ENCODE measurements at places on chromosomes 7 and 10.

DNA sequence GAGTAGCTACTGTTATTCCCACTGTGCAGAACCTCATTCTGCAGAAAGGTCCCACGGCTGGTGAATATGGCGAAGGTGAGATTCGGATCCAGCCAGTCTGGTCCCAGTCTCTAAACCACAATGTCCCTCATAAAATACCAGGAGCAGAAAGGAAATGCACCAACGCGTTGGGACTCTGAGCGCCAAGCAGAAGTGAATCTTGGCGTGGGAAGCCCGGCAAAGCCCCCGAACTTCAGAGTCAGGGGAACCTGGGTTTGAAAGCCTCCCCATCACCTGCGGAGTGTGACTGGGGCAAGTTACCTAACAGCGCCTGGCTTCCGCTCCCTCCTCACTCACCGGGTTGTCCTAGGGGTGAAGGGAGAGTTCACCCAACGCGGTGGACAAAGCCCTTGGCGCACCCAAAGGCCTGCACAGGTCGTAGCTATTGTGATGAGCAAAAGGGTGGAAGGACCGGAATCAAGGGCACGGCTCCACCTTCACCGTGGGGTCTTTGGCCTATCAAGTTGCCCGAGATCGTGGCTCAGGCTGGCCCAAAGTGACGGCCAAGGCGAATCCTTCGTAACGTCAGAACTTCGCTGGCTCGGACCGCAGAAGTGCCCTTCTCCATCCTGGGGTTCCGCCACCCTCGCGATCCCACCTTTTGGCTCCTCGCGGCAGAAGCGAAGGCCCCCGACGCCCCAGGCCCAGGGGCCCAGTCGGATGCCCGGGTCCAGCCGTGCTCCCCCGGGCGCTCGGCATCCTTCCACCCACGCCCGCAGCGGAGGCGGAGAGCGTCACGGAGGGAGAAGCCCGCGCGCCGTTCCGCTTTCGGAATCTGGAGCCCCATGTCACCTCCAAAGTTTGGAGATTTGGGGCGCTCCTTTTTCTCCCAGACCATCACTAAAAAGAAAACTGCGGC is 811 bp downstream of the RGS10 start:
- peak; percentile 71 for DNase-seq

DNA sequence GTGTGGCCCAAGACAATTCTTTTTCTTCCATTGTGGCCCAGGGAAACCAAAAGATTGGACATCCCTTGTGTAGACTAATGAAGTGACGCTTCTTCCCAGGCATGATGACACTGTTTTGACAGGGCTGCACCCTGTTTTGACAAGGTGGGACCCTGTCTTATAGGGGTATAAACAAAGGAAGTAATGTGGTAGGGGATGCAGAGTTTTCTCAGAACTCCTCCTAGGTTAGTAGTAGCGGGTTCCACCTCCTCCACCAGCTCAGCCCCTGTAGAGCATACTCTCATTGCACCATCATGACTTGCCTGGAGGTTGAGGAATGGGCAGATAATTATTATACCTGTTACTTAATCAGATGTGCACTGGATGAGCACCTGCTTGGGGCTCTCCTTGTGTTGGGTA is 123.1 kb downstream of the CCNY start:
- no peak for DNase-seq

DNA sequence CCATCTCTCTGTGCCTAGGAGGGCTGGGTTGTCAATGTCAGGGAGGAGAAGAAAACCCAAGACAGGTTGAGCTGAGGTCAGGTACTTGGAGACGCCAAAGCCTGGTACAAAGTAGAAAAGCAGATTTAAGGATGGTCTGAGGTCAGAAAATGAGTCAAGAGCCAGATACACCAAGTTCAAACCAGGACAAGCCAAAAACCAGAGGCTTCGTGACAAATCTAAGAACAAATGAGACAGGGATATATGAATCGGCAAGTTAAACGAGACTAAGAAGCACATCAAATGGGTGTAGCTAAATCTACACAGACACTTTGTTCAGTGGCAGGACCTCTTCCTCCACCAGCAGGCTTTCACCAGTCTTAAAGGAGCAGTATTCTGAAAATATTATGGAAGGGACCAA is 34.2 kb downstream of the C7orf33 start:
- DNase-seq = no peak

DNA sequence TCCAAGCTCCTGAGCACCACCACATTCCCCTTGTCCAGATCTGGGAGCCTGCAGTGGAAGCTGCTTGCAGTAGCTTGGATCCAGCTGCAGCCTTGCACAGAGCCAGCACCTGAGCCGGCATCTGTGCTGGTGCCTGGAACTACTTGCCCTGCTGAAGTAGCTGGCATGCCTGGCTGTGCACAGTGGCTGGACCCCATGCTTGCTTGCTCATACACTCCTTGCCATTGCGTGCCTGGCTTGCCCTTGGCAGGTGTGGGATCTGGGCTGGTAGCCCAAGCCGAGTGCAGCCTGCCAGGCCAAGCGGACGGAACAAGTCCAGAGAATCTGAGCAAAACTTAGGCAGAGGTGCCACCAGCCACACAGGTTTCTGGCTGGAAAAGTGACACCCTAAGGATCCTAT is 759.9 kb downstream of the IPMK start:
- DNase-seq = no peak

- peak; percentile 53 for DNase-seq
These were observed 581 bp downstream of the FAM3C start for GRCh38 chr7:121395494-121395960.

- DNase-seq = peak; percentile 71
These were observed 403 bp downstream of the CDK6 start for GRCh38 chr7:92835851-92836488.

- peak; percentile 90 for DNase-seq
These were observed 46.7 kb downstream of the MICALL2 start for GRCh38 chr7:1412322-1413261.

- DNase-seq = no peak
These were observed 32.0 kb upstream of the ZCCHC24 start for GRCh38 chr10:79477456-79477855.

DNA sequence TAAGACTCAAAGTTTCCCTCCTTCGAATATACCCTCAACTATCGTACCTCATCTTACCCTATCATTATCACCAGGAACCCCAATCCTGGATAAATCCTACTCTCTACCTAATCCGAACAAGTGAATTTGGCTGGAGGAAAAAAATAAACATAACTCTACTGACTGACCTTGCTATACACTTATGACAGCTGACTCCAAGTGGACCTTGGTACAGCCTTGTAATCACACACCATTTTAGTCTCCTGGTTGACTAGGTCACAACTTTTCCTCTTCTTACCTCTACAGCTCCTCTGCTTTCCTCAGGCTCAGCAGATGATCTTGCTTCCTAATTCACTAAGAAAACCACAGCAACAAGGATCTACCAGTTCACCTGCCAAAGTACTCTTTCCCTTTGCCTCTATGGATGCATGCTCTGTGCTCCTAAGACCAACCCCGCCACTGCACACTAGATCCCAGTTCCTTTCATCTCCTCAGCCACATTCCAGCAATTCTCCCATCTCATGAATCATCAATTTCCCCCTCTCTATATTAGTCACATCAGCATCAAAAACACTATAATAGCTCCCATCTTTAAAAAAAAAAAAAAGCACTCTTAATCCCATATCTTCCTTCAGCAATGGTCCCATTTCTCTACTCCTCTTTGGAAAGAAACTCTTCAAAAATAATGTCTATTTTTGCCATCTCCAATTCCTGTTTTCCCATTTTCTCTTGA is 35.5 kb downstream of the COA1 start:
- DNase-seq = no peak

- DNase-seq = no peak
These were observed 18.6 kb upstream of the GSAP start for GRCh38 chr7:77434570-77435275.

GRCh38 chr7:15440482-15440881 is 121.3 kb downstream of the AGMO start:
- DNase-seq = no peak

GRCh38 chr10:124266468-124267230 is 152.1 kb downstream of the OAT start:
- no peak for DNase-seq

Measured in stimulated activated CD4-positive, alpha-beta T cell treated with anti-CD3 and anti-CD28 coated beads, Interleukin-4, amount 100 ng/mL, for 24 hours (primary cell).